ENCODE measurements at places on chromosomes 5 and 9.
A peak's percentile ranks its signal among the peaks of the same experiment; 100 is the strongest.

DNA sequence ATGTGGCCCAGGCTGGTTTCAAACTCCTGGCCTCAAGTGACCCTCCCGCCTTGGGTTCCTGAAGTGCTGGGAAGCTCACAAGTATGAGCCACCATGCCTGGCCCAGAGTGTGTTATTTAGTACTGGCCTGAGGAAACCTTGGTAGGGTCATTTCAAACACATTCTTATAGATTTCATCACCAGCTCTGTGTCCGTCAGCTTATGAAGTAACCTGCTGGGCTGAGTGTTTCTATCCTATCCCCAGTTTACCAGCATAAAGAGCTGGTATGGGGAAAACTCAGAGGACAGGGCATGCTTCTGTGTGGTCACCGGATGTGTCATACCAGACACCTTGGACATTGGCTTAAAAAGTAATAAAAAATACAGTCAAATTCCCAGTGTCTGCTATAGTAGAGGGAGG is 45.3 kb downstream of the PTPN3 start:
- DNase-seq, result peak; percentile 9

DNA sequence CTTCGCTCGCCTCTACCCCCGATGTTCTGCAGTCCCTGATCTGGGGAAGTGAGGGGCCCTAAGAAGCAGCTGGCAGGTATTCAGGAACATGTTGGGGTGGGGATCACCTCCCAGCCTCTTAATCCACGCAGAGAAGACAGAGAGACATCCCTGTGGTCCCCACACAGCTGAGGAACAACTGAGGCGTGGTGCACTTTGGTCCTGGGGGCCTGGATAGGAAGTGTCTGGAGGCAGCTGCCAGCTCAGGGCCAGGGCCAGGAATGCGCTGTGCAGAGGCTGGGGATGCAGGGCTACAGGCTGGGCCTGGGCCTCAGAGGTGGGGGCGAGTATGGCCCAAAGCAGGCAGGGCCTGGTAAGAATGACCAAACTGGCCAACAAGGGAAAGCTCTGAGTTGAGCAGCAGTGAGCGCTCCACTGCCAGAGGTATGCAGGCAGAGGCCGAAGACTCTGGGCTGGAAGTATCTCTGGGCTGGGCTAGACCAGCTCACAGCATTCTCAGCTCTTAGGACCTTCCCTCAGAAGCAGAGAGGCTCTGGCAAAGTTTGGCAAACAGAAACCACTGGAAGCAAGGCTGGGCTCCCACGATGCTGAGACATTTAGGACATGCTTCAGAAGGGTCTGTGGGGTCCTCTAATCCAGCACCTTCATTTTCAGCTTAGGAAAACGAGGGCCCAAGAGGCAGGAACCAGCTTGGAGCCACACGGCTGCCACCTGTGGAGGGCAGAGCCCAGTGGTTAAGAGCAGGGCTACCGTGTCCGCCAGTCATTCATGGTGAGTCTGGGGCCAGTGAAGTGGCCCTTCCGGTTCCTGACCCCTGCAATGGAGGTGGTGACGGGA is 174.4 kb downstream of the GAPVD1 start:
- no peak for DNase-seq

DNA sequence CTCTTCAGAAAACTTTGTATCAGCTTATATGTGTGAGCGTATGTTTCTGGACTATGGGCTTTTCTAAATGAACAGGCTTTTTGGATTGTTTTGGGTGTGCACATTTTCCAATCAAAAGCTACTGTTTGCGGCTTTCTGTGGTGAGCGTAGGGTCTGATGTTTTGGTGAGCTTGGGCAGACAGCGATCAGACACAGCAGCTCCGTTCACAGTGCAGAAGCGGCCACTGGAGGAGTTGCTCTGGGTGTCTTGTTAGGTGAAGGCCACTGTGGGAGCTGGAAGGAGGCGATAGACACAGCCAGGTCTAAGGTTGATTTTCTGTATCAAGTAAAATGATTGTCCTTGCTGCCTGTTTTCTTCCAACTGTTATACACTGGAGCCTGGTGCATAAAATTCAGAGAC is 11.1 kb downstream of the PRRC2B start:
- DNase-seq, result no peak

DNA sequence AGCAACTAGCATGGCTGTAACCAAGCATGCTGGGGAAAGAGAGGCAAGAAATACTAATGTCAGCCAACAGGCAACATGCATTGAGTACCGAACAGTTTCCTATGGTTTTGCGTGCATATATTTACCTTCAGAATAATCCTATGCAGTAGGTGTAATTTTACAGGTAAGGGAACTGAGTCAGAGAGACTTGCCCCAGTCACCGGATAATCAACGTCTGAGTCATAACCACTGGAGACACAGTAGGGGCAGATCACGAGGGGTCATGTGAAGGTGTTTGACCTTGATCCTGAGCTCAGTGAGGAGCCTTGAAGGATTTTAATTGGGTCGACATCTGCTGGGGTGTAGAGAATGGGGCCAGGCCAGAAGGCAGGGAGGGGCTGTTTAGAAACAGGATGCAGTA is 13.4 kb upstream of the TSC1 start:
- DNase-seq, result no peak

GRCh38 chr9:103371152-103371551 is 376.0 kb downstream of the CYLC2 start:
- DNase-seq, result no peak

DNA sequence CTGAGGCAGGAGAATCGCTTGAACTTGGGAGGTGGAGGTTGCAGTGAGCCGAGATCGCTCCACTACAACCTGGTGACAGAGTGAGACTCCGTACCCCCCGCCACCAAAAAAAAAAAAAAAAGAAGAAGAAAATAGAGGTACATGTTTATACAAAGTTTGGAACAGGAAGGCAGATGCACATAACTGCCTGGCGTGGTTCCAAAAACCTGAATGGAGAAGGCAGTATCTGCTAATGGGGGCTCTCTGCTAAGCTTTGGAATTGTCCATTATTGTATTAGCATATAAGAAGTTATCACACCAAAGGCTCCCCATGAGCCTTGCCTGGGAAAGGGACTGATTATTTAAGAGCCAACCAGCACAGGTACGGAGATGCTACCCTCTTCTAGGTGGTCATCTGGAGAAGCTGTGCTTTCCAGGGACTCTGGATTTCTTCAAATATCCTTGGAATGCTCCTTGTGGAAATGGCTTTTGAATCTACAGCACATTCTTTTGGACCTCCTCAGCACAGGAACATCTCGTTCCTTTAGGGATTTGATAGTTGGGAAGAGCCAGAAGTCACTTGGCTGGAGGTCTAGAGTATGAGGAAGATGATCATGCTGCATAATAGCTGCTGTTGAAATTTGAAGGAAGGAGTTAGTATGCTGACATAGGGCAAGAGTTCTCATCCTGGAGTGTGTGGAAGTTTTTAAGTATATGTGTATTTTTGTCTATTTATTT is 42.5 kb upstream of the ABCA1 start:
- peak; percentile 71 for DNase-seq

DNA sequence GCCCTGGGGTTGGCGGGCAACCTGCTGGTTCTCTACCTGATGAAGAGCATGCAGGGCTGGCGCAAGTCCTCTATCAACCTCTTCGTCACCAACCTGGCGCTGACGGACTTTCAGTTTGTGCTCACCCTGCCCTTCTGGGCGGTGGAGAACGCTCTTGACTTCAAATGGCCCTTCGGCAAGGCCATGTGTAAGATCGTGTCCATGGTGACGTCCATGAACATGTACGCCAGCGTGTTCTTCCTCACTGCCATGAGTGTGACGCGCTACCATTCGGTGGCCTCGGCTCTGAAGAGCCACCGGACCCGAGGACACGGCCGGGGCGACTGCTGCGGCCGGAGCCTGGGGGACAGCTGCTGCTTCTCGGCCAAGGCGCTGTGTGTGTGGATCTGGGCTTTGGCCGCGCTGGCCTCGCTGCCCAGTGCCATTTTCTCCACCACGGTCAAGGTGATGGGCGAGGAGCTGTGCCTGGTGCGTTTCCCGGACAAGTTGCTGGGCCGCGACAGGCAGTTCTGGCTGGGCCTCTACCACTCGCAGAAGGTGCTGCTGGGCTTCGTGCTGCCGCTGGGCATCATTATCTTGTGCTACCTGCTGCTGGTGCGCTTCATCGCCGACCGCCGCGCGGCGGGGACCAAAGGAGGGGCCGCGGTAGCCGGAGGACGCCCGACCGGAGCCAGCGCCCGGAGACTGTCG is 976 bp downstream of the RXFP3 start:
- no peak for DNase-seq

DNA sequence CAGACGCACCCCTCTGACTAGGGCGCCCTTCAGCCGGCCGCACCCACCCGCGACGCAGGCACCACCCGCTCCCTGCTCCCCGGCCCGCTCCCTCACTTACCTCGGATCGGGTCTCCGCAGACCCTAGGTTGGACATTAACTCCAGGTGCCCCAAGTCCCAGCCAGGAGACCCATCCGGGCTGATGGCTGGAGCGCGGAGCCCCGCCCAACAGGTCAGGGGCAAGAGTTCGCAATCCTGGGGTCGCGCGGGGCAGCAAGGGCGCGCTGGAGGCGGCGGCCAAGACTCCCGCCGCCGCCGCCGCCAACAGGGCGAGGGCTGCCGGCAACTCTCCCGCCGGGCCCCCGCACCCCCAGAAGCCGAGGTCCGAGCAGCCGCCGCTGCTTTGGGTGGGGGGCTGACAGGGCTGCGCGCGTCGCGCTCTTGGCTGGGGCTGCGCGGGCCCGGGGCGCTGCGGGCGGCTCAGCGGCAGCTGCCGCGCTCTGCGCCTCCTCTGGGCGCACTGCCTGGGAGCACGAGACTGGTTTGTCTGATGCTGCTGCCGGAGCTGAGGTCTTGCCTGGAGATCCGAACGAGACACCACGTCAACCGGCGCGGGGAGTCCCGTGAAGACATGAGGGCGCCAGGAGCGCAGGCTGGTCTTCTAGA is at the start of gene GDNF:
TSS of gene GDNF (minus strand) at position 635 of the 646 bp plus-strand sequence. CDS start 5,245 bp downstream, outside the sequence.
- peak; percentile 72 for DNase-seq

GRCh38 chr9:14275331-14275730 is 38.6 kb downstream of the NFIB start:
- DNase-seq, result no peak
